AG04449 (cell line): ENCODE measurements at places on chromosomes 2 and 18.

DNA sequence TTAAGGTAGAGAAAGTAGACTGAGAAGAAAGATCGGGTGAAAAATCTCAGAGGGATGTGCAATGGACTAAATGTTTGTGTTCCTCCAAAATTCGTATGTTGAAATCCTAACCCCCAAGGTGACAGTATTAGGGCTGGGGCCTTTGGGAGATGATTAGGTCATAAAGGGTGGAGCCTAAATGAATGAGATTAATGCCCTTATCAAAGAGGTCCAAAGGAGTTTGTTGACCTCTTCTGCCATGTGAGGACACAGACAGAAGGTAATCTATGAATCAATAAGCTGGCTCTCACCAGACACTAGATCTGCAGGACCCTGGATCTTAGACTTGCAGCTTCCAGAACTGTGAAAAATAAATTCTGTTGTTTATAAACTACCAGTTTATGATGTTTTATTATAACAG lies 2.7 kb upstream of the NMI start:
- no peak for DNase-seq

DNA sequence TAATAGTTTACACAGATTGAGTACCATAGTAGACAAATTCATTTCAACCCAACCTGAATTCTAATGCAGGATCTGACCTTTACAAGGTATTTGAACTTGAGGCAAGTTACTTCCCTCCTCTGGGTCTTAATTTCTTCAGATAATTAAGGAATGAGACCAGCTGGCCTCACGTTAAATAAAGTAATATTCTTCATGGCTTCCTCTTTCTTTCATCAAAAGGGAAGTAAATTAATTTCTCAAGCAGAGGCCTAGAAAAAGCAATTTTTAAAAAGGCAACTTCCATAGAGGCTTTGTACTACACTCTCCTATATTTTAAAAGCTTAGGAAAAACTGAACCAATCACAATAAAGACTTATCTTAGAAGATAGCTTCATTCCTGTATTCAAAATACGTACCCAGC lies 109.2 kb downstream of the EXOC6B start:
- DNase-seq, result no peak

DNA sequence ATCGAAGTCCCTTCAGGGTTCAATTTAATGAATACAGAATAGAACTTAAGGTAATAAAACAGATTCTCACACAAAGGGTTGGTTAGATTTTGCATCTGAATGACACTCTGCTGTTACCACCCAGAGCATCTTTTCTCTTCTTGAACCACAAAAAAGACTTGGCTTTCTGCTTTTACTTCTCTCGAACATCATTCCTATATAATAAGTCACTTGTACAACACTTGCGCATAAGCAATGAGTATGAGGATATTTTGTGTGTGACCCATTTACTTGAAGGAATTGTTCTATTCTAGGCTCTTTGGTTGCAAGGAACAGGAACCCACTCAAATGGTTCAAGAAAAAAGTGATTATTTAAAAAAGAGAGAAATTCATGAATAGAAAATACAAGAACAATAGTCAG lies 126.2 kb downstream of the NUP35 start:
- DNase-seq, result no peak

- DNase-seq, result no peak
Measured at GRCh38 chr2:28664120-28664842, 87.3 kb upstream of the PPP1CB start.

DNA sequence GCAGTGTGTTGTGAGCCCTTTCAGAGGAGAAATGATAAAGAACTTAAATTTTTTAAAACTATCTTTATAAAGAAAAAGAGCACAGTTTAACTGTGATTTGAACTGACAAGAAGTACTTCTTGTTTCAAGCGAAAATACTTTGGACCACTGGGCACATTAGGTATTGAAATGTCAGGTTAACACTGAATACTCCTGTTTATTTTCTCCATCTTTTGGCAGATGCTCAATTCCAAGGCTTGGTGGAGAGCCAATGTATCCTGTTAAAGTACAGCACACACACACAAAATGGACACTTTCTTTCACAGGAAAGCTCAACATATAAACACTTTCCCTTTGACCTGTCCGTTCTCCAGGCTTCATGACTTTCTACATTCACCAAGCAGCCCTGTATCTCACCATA lies 32.6 kb upstream of the SP3 start:
- DNase-seq, result no peak

- DNase-seq, result no peak
Measured at GRCh38 chr2:199589306-199589705, 131.6 kb upstream of the SATB2 start.

DNA sequence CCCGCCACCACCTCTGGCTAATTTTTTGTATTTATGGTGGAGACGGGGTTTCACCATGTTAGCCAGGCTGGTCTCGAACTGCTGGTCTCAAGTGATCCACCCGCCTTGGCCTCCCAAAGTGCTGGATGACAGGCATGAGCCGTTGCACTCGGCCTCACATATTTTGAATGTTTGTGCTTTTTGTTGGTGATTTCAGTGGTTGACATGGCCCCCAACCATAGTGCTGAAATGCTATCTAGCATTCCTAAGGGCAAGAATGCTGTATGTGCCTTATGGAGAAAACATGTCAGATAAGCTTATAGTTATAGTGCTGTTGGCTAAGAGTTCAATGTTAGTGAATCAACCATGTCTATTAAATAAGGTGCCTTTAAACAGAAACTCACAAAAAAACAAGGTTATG lies 8.9 kb downstream of the ZAP70 start:
- DNase-seq, result no peak

DNA sequence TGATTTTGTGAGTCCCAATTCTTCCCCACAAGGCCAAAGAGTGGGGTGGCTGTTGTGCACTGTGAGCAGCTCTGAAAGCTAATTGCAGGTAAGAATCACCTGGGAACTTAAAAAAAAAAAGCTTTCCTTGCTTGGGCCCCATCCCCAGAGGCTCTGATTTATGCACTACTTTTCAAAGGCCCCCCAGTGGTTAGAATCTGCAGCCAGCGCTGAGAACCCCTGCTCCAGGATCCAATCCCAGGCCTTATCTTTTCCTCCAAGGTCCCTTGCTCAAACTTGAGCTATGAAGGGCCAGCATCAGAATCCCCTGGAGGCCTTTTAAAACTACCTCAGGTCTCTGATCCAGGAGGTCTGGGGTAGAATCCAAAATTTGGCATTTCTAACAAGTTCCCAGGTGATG lies 156.8 kb downstream of the UXS1 start:
- no peak for DNase-seq

DNA sequence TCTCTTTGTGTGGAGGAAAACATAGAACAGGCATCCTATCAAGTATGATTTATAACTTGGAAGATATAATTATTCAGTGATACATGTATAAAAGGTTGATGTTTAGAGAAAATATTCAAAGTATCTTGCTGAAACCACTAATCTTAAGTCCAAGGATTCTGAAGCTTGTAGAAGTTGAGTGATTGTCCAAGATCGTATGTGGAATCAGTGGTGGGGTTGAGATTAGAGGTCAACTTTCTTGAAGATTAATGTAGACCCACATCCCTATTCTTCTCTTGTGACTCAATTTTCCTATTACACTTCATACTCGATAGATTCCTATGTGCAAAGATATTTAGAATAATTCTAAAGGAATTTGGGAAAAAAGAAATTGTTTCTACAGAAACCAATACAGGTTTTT lies 1565.9 kb upstream of the ACVR2A start:
- no peak for DNase-seq
